Activated CD4-positive, alpha-beta T cell treated with anti-CD3 and anti-CD28 coated beads for 48 hours (primary cell): ENCODE measurements at places on chromosomes 6 and 20.

DNA sequence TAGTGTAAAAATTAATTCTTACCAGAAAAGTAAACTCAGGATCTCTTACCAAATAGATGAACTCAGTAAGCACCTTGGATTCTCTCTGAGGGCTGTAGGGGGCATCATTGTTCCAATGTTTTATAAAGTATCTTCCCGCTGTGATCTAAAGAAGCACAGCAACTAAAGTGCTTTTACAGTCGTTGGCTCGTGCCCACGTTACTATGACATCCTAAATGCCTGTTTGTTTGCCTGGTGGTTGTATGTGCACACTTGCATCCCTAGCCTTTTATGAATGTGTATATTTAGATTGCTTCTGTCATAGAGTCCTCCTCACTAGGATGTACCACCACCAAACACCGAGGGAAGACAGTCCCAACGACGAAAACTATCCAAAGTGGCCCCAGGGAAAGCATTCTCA lies 34.5 kb downstream of the SLX4IP start:
- no peak for DNase-seq

DNA sequence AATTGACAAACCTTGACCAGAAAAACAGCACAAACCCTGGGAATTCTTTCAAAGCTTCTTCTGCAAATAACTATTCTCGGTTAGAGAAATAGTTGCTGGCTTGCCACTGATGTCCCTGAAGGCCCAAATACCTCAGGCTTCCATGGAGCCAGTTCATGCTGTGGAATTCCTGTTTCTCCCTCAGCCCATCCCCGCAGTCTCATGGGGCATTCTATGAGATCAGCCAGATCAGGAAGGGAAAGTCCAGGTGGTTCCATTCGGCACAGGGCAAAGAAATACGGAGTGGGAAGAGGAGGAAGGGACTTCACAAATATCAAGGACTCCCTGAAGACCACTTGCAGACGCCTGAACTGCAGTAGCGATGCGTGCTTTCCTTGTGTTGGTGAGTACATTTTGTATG lies 63.3 kb downstream of the MYLK4 start:
- DNase-seq, result no peak

GRCh38 chr20:32466739-32467505 lies 108.8 kb downstream of the ASXL1 start:
- no peak for DNase-seq

DNA sequence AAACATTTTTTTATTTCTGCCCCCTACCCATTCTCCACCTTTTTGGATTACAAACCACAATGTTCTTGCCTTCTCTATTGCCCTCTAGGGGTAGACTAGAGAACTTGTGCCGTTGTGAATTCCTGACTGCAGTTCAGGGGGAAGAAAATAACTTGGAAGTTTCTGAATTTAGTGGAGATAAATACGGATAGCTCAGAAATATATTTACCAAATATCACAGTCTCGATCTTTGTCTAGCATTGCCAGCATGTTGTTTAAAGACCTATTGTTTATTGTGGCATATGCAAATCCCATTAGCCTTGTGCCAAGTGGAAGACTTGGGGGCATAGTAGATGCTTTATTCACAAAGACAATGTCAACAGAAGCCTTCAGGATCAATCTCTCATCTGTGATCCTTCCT lies 154.1 kb upstream of the MMS22L start:
- no peak for DNase-seq

DNA sequence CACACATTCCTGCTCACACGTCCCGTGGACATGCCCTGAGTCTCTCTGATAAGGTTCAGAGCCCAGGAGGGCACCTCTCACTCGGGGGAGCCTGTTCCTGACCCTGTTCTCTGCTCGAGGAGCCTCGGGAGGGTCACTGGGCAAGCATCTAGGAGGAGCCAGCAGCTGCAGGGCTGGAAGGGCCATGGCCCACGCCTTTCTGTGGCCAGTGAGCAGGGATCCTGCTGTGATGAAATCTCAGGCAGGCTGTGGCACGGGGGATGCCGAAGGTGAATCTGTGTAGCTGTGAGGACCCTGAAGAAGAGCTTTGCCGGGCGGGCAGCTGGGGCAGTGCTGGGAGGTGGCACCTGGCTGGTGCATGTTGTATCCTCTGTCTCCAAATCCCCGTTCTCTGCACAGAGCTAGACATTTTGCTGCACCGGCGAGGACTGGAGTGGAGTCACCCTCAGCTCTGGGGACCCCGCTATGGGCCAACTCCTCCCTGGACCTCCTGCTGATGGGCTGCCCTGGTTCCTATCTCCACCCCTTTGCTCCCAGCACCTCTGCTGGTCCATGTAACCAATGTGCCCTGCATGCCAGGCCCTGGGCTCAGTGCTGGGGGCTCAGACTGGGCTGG lies 7.1 kb upstream of the NPBWR2 start:
- DNase-seq, result no peak

DNA sequence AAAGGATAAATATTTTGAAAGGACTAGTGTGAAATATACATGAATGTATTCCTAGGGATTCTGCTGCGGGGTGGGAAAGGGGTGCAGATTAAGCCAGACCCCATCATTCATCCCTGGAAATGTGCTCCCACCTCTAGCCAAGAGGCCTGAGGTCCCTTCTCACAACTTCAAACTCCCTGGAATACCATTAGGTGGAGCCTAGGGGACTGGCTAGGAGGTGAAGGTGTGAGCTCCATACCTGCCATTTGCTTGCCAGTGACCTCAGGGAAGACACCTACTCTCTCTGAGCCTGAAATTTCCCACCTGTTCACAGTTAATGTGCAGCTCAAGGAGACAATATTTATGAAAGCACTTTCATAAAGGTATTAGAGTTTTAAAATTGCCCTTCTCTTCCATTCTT lies 4.7 kb upstream of the CCN2 start:
- DNase-seq, result no peak

- no peak for DNase-seq
These were observed 401.1 kb downstream of the SAMD5 start for GRCh38 chr6:147909640-147910039.

DNA sequence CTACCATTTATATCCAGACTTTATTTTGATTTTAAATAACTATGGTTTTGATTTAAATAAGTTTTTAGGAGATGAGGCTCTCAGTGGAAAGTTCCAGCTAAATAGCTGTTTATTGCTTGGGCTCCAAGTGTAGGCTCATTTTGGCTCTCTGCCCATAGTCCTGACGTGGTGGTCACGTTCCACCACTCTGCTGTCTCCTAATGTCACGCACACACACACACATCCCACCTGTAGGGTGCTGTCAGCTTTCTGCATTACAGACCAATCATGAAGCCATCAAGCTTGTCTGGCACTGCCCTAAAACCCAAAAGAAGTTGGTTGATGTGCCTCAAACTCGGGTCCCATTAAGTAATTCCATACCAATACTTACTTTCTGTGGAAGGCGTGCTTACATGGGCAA lies 45.4 kb downstream of the PANK2 start:
- DNase-seq, result no peak

- no peak for DNase-seq
These were observed 43.9 kb downstream of the PLCB4 start for GRCh38 chr20:9112541-9113515.
